ENCODE measurements at places on chromosomes 2 and 18. TPM values are rescaled to one million over a fixed set of nuclear protein-coding genes. Genes with fewer than 3 reads are reported as not detected.

AOX1 gene
- total RNA-seq = 139 TPM

SP3 gene
- 21.1 TPM for total RNA-seq

ZNF521 gene
- total RNA-seq = 6.0 TPM

SLC9A4 gene
- not detected for total RNA-seq

- DNase-seq = no peak
Measured at GRCh38 chr18:42921226-42921737, 194.2 kb downstream of the RIT2 start.

- DNase-seq = no peak
Measured at GRCh38 chr2:221590861-221591365, 18.8 kb upstream of the EPHA4 start.

GRCh38 chr2:25470806-25471205 is 129.1 kb upstream of the DNMT3A start:
- DNase-seq = no peak

DNA sequence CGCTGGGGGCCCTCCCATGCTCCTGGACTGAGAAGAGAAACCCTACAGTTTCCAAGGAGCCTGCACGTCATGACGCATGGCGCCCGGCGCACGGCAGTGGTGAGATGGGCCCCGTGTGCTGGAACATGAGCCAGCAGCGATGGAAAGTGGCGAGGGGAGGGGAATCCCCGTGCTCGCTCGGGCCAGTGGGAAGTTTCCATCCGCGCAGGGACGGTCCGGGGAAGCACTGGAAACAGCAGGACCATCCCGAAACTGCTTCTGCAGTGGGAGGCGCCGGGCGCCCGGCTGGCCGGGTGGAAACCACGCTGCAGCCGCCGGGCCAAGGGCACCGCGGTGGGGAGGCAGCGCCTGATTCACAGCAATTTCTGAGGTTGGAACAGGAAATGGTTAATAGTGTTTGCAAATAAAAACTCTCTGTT is 4.9 kb upstream of the PDCD1 start:
- no peak for DNase-seq

Data from pancreas (tissue), 10 donors.